ENCODE measurements at places on chromosomes 5 and 9.

DNA sequence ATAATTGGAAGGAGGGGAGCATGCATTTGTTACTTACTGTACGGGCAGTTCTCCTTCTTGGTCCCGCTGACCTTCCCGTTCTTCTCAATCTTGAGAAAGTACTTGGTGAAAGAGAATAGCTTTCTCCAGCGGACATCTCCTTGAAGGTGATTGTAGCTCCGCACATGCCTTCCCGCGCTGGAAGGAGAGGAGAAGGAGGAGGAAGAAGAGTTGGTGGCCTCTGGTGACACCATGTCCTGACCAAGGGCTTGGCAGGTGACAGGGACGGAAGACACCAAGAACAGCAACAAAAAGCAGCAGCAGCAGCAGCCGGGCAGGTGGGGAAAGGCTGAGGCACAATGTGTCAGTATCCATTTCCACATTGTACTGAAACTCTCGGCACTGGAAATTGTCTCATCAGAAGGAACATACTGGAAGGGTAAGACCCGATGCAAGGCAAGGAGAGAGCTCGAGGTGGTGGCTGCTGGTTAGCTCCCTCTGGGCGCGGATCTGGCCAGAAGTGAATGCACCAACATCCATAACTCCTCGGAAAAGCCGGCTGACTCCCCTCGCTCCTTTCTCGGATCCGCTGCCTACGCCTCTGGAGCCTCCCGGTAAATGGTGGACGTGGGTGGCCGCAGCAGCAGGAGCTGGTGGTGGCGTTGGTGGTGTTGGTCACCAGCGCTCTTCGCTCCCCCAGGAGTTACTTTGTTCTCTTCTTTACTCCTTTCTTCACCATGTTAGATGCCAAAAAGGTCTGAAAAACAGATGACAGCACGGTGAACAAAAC, 715 bp downstream of the FGF10 start:
- peak; percentile 2 for DNase-seq

DNA sequence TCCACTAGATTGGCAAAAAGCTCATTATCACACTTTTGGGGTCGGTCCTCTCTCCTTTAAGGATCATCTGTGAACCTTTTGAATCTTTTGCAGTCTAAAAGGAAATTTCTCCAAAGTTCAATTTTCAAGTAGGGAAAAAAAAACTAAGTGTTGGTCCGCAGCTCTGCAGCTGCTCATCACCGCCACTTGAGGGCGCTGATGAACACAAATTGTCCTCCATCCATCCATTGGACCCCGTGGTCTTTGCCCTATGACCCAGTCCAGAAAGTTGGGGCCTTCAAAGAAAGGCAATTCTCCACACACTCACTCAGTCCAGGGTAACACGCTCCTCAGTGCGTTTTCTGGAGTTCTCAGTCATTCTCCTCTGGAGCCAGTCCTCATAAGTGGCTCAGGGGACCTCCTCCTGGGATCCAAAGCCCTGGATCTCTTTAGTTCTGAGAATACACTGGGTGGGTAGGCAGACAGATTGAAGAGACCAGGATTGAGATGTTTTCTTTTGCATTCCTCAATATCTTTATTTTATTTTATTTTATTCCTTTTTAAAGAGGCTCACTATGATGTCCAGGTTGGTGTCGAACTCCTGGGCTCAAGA, 63.6 kb upstream of the SLC28A3 start:
- no peak for DNase-seq

- DNase-seq = peak; percentile 44
These were observed 583.5 kb downstream of the ZNF608 start for GRCh38 chr5:124162767-124163532.

GRCh38 chr5:74853256-74853655, 12.9 kb downstream of the FAM169A start:
- DNase-seq = no peak

DNA sequence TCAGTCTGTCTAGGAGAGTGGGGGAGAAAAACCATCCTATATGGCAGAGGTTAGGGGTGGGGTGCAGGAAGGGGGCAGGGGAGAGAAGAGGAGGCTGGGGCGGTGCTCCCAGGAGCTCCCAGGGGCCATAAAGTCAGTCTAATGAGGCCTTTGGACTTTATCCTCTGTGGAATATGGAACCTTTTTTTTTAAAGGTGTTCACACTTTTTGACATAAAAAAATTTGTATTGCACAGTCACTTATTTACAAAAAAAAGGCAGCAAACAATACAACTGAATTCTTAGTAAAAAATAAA, 51.9 kb upstream of the SYNPO start:
- no peak for DNase-seq

DNA sequence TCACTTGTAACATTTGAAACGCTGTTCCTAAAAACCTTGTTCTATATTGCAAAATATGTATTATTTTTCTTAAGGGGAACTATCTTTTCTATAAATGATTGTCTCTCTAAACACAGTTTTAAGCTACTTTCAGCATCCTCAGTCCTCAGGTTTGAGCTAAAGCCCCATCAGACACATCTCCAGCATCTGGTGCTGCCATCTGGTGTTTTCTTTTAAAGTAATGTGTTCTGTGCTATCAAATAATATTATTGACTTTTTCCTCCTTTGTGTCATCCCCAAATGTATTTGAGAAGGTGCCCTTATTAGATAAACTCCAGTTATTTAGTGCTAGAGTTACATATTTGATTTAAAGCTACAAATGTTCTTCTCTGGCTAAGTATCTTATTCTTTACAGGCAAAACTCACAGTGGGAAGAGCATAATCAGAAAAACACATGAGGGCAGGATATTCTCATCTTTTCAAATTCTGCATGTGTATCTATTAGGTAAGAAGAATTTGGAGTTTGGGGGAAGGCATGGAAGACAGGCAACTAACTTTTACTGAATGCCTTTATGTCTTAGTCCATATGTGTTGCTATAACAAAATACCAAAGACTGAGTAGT, 27.5 kb downstream of the ZNF474 start:
- DNase-seq = peak; percentile 78

DNA sequence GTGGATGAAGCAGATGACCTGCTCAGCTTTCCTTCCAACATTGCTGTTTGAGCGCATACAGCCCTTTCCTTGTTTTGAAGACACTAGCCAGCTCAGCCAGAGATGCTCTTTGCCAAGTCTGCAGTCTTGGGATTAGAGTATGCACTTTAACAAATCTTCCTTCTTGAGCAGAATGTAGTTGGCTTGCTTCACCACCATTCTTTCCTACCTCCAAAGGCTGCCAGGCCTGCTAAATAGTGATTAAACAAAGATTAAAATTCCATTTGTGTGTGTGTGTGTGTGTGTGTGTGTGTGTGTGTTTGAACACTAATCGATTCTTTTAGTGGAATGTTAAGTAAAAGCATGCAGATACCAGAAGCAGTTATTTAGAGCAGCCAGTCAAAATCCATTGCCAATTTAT, 97.6 kb downstream of the GALNT10 start:
- DNase-seq = peak; percentile 72

DNA sequence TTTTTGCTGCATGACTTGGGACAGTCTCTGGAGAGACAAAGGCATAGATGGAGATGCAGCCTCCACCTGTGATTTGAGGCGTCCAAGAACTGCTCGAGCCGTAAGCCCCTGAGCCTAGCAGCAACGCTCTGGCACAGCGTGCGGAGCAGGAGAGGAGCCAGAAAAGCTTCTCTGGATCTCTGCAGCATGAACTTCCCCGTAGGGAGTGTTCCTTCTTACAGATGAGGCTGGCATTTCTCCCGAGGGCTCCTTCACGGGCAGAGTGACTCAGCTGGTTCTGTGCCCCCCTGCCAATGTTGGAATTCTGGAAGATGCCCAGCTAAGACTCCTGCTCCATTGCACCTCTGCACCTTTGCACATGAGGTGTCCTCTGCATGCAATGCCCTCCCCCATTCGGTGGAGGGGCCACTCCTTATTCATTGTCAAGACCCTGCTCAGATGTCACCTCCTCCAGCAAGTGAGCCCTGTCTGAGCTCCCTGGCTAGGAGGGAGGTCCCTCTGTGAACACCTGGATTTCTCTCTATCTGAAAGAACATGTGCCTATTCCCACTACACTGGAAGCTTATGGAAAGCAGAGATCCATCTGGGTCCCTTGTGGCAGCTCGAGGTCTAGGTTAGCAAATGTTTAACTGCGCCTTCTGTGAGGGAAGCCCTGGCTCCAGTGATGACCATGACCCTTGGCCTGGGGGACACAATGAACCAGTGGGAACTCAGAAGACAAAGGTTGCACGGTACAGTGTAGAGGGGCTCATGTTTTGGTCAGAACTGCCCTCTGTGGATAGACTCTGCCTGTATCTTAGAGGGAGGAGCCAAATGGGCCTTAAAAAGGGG, 39.6 kb downstream of the SH3PXD2B start:
- no peak for DNase-seq

GRCh38 chr5:34652914-34653313, 3.2 kb upstream of the RAI14 start:
- peak; percentile 74 for DNase-seq

DNA sequence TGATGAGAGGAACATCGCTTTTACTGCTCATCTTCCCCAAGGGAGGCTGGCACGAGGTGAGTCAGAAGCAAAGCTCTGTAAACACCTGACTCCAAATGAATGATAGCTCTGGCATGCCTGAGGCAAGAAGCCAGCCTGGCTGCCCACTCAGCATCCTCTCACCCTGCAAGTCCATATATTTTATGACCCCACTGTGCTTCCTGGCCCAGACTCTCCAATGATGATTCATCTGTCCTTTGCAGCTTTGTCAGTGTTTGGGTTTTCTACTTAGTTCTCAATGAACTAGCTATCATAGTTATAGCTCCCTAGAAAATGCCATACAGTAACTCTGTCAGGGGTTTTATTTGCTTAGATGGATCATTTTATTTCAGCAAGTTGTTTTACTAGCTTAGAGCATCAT, 52.1 kb upstream of the FSTL4 start:
- peak; percentile 1 for DNase-seq

GRCh38 chr5:87020099-87020934, 247.4 kb upstream of the RASA1 start:
- DNase-seq = peak; percentile 16

- no peak for DNase-seq
These were observed 81.6 kb upstream of the ANKH start for GRCh38 chr5:14953075-14953607.

GRCh38 chr5:55234121-55234700, 803 bp upstream of the CCNO start:
- DNase-seq = peak; percentile 19

DNA sequence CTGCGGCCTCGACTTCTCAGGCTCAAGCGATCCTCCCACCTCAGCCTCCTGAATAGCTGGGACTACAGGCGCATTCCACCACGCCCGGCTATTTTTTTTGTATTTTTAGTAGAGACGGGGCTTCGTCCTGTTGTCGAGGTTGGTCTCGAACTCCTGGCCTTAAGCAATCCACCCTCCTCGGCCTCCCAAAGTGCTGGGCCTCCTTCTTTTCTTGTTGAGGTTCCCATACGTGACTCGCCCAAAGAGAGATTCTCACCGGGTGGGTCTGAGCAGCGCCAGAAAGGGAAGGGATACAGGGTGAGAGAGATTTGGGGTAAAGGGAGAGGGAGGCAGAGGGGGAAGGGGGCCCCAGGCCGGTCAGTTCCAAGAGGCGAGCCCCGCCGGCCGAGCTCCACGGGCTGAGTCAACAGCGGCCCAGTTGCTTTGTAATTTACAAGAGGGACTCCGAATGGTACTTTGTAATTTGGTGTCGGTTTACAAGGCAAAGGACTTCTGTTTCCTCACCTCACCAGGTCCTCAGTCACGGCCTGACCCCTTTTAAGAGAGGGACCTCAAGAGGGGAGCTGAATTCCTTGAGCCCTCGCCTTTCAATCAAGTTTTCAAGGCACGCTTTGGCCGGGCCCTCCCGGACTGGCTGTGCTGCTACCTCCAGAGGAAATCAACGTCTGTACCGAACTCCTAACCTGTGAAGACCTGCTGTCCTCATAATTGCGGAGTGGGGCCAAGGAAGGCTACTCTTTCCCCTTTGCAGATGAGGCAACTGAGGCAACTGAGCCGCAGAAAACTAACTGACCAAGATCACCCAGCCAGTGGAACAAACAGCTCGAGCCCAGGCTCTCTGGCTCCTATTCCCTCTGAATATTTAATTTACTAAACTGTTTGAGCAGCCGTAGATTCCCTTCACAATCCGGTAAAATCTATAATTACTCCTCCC, 3.3 kb upstream of the DMRT2 start:
- no peak for DNase-seq

- peak; percentile 83 for DNase-seq
These were observed 129.3 kb upstream of the EPB41L4A start for GRCh38 chr5:112548246-112548881.

GRCh38 chr5:76831110-76831452, 12.3 kb downstream of the F2RL1 start:
- DNase-seq = peak; percentile 76

DNA sequence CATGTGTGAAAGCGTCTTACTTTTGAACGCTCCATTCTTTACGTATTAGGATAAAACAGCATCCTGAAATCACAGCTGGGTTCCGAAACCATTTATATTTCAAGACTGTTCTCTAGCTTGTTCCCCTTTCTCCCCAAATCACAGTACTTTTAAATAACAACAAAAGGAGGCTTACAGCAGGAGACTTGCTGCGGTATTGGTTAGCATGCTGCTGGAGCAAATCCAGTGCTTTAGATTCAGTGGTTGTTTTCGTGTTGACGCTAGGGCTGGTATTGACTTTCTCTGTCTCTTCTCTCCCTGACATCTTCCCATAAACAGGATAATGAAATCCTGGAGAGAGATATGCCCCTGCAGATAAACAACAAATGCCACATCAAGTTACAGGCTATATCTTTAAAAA, 103.1 kb downstream of the ZNF608 start:
- DNase-seq = no peak

DNA sequence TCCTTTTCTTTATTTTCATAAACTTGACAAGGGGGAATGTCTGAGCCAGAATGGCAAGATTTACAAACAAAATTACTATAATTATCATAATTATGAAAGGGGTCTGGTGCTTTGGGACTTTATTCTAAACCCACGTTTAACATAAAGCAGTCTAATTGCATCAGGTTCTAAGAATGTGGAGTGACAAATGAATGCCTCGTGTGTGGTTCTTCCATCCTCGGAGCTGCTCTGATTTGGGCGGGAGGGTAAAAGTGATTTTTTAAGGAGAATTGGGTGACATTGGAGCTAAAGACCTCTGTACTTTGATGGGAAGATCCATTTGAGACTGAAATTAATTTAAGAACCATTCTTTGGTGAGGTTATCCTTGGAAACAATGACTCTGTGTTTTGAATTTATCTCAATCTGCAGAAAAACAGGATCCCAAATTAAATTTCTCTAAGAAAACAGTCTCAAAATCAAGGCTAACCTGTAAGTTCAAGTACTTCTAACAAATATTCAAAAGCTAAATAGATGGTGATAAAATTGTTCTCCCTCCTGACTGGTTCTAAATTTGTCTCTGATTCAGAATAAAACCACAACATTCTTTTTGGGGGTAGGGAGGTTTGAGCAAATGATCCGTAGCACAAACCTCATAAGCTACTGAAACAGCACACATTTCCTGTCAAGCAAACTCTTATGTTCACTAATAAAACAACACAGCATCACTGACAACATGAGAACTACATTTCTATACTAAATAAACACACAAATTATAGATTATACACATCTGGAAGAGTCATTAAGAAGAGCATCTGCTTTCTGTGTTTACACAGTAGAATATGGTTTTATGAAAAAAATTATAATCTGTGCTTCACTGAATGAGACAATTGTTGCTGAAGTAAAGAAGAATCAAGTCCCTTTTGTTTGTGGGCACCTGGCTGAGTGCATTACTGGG, 85.5 kb downstream of the DCP2 start:
- peak; percentile 85 for DNase-seq

GRCh38 chr9:120710110-120710981, 3.9 kb downstream of the MEGF9 start:
- peak; percentile 39 for DNase-seq

Measured in IMR-90 (cell line).